Right atrium auricular region (tissue), 2 donors: ENCODE measurements at places on chromosomes 13 and 19. TPM values are rescaled to one million over a fixed set of nuclear protein-coding genes. Genes with fewer than 3 reads are reported as not detected.

Gene SLC8A2
- total RNA-seq, result 0.37 TPM

Gene LILRB2
- total RNA-seq, result 3.4 TPM

DNA sequence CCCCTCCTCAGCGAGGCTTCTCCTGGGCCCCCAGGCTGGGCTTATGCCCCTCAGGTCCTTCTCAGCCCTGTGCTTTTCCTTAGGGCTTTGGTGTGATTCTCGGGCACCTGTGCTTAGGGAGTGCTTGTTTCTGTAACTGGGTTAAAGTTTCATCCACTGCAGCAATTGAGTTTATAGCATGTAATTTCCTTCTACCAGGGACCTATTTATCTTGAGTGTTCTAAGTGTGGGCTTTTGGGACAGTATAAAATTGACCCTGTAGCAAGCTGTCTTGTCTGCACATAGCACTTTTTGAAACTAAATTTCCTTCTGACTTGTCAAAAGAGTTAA, 47.6 kb downstream of the GATAD2A start:
- no peak overlapping the region for H3K27ac ChIP-seq
- H3K36me3 ChIP-seq, result peaks cover 4% of the 10 kb centered on the region
- H3K4me1 ChIP-seq, result no peaks in the 10 kb centered on the region

DNA sequence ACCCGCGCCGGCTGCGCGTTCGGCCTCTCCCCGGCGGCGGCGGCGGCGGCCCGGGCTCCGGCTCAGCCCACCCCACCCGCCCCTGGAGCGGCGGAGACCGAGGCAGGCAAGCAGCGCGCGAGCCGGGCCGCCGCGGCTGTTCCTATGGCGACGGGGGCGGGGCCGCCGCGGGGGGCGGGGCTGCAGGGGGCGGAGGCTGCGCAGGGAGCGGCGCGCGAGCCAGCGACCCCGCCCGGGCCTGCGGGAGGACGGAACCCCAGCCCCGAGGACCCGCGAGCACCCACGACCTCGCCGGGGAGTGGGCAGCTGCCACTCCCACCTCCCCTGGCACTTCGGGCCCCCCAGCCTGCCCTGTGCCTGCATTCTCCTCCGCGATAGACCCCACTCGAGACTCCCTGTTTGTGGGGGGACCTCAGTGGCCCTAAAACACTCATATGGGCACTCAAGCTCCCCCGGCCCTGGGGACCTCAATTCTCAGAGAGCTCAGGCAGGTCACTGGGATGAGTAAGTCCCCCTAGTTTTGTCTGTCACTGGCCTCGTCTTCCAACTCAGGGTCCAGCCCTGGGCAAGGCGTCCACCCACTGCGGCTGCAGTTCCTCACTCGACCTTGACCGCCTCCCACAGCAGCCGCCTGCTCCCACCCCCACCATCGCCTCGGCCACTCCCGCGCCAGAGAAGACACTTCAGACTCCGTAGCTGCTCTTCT, at the start of gene CTXN1:
Gene CTXN1 (minus strand): TSS at position 115 of the 706 bp plus-strand sequence. CDS start 597 bp downstream, outside the sequence.
- peak within 1 kb of the TSS; percentile 54 for H3K4me3 ChIP-seq
- DNase-seq, result no peak
- peak within 1 kb of the TSS; percentile 44 for H3K27ac ChIP-seq
- no peaks in the 10 kb centered on the region for H3K4me1 ChIP-seq

Gene PRR22
- 0.67 TPM for total RNA-seq

DNA sequence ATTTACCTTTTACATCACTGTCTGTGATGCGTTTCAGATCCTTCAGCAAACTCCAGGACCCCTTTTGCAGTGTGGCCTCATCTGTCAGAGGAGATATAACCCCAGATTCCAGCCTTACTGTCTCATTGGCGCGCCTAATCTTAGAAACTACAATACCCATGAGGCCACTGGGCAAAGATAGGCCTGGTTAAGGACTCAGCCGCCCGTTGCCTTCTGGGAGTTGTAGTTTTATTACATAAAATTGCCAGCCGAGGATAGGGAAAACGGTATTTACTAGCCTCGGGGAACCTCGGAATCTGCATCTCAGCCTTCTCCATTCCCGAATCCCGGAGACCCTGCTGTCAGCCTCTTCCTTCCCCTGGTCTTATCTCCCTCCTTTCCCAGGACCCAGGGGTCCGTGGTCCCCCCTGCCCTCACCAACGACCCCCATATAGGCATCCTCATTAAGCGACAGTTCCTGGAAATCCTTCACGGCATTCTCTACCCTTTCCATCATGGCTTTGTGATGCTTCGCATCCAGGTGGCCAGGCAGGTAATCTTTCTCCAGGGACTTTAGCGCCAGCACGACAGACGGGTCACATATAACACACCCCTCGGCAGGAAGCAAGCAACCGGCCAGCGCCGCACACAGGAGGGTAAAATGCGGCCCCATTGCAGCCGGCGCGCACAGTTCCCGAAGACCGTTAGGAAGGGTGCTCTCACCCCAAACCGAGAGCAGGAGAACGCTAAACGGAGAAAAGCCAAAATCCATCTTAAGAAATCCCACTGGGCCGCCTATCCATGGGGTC, 1.3 kb downstream of the IZUMO1 start:
- H3K4me1 ChIP-seq, result no peaks in the 10 kb centered on the region
- H3K4me3 ChIP-seq, result no peak overlapping the region
- DNase-seq, result peak; percentile 67
- no peaks in the 10 kb centered on the region for H3K36me3 ChIP-seq
- no peaks in the 10 kb centered on the region for H3K27me3 ChIP-seq

DNA sequence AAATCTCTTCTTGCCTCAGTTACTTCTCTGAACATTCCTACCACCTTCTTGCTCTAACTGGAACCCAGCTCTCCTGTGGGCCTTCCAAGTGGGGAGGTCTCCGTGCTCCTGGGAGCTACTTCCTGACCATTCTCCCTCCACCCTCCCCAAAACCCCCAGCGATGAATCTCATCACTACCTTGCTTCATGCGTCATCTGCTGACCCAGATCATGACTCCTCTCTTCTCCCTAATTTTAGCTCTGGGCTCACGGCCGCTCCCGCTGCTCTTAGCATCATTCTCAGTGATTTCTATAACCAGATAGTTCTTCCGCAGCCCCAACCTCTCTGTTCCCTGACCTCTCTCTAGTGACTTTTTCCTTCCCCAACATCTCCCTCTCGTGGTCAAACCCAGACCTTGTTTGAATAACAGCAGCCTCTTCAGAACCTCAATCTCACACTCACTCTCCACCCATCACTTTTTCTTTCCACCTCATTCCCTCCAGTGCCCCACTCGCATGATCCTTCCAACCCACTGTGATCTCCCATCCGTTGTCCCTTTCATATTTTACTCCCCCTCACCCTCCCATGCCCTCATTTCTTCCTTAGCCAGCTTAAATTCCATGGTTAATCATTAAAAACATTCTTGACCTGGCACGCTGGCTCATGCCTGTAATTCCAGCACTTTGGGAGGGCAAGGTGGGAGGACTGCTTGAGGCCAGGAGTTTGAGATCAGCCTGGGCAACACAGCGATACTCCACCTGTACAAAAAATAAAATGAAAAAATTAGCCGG, 21.8 kb downstream of the MRPS12 start:
- peaks cover 9% of the 10 kb centered on the region for H3K4me1 ChIP-seq
- H3K36me3 ChIP-seq, result no peaks in the 10 kb centered on the region
- no peak for DNase-seq
- no peak overlapping the region for H3K4me3 ChIP-seq

DNA sequence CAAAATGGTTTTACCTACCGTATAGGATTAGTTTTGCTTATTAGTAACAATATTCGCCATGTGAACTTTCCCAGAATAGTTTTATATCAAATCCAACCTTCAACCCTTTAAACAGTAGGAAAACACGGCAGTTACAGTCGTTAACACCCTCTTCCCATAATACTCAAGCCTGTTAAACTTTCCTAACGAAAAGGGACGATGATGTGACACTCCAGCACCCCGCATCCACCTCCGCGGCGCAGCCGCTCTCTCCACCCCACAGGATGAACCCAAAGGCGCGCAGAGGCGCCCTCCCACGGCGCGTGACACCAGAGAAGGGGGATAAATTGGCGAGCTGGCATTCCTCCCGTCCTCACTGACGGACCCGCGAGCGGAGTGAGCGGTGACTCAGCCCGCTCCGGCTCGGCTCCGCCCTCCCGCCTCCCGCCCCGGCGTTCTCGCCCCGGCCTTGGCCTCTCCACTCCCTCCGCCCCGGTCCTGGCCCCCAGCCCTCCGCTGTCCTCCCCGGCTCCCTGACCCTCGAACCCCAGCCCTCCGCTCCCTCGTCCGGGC, 665 bp downstream of the TUBGCP3 start:
- H3K27ac ChIP-seq, result peak overlapping the region; percentile 86
- no peaks in the 10 kb centered on the region for H3K36me3 ChIP-seq
- DNase-seq, result peak; percentile 88
- H3K4me1 ChIP-seq, result peaks cover 24% of the 10 kb centered on the region

DNA sequence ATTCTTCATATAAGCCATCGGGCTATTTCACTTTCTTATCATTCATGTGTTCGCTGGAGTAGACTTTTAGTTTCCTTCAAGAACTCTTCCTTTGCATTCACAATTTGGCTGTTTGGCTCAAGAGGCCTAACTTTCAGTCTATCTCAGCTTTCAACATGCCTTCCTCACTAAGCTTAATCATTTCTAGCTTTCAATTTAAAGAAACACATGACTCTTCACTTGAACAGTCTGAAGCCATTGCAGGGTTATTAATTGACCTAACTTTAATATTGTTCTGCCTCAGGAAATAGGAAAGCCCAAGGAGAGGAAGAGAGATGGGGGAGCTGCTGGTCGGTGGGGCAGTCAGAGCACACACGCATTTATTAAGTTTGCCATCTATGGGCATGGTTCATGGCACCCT, 158.1 kb downstream of the SUCLA2 start:
- no peak for DNase-seq
- H3K4me3 ChIP-seq, result no peak overlapping the region
- H3K4me1 ChIP-seq, result no peaks in the 10 kb centered on the region
- H3K27me3 ChIP-seq, result no peaks in the 10 kb centered on the region
- H3K27ac ChIP-seq, result no peak overlapping the region
- no peaks in the 10 kb centered on the region for H3K36me3 ChIP-seq

Gene NBEA
- total RNA-seq, result 24.7 TPM

DNA sequence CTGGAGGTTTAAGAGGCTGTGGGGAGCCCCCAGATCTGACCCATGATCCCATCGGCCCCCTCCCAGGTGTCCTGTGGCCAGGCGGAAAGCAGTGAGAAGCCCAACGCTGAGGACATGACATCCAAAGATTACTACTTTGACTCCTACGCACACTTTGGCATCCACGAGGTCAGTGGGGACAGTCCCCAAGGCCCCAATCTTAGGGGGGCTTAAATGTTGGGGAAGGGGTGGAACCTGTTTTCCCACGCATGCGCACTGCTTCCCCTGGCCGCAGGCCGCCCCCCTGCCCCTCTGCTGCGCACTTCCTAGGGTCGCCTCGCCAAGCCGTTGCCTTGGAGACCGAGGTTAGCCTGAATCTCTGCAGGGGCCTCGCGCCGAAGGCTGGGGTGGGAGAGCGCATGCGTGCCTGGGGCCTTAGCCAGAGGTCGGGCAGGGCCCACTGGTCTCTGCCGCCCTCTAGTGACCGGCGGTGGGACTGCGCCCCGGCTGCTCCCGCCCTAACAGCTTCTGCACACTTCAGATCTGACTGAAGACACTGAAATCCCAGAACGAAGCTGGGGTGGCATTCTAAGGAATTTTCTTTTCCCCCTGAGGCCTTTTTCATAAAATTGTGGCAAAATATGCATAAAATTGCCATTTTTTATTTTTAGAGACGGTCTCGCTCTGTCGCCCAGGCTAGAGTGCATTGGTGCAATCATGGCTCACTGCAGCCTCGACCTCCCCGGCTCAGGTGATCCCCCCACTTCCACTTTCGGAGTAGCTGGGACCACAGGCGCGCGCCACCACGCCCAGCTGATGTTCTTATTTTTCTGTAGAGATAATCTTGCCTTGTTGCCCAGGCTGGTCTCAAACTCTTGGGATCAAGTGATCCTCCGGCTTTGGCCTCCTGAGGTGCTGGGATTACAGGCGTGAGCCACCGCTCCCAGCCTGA, 3.6 kb downstream of the PRMT1 start:
- no peaks in the 10 kb centered on the region for H3K27me3 ChIP-seq
- H3K27ac ChIP-seq, result peak overlapping the region; percentile 98
- H3K4me1 ChIP-seq, result peaks cover 64% of the 10 kb centered on the region
- DNase-seq, result peak; percentile 83

GRCh38 chr13:20016649-20017364, 58.3 kb downstream of the ZMYM2 start:
- no peak for DNase-seq
- no peaks in the 10 kb centered on the region for H3K4me1 ChIP-seq
- peaks cover 24% of the 10 kb centered on the region for H3K36me3 ChIP-seq
- H3K27me3 ChIP-seq, result no peaks in the 10 kb centered on the region
- no peak overlapping the region for H3K27ac ChIP-seq
- H3K4me3 ChIP-seq, result no peak overlapping the region

Gene CEACAM3
- not detected for total RNA-seq

DNA sequence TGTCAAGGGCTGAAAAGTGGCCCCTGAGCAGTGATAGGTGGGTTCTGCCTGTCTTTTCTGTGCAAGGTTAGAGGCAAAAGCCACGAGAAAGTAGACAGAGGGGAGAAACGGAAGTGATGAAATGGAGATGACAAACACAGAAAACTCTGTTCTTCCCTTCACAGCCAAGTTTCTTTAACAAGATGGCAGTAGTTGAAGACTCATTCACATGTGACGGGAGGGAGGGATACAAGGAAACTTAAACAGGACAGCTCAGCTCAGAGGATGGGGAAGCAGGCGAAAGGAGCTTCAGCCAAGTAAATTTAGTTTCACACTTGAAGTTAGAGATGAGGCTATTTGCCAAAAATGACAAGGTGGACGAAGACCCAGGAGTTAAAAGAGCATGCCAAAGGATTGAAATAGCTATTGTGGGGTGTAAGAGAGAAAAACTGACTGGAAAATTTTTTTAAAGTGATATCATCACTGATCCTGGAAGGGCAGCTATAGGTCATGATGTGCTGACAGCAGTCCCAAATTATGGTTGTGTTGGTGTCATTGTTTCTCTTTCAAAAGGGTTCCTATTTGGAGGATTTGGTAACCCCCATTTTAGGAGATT, 347.9 kb downstream of the EFNB2 start:
- no peak for DNase-seq
- no peaks in the 10 kb centered on the region for H3K27me3 ChIP-seq
- H3K36me3 ChIP-seq, result no peaks in the 10 kb centered on the region

Gene FXYD3
- total RNA-seq, result 1.6 TPM

GRCh38 chr19:7213628-7214323, 80.4 kb downstream of the INSR start:
- no peak for DNase-seq
- H3K36me3 ChIP-seq, result no peaks in the 10 kb centered on the region
- H3K4me1 ChIP-seq, result peaks cover 54% of the 10 kb centered on the region
- no peak overlapping the region for H3K27ac ChIP-seq

DNA sequence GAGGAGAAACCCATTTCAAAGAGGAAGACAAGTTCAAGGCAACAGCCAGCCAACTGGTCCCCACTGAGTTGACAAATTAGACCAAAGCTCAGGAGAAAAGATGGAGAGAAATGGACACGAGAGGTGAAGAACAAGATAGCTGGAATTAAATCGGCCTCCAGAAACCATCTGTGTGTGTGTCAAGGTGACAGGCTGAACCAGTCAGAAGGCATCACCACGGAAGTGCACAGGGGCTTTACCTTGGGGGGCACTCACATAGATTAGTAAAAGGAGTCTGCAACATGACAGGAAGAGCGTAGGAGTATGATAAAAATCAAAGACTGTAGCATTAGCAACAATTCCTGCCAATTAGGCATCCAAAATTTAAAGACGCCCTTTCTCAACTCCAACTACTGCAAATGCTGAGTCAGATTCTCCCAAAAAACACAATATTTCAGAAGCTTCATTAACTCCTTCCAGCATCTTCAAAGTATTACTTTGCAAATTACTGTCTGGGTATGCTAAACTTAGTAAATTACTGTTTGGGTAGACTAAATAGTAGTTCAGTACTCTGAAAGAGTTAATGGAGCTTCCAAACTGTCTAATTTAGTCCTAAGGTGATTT, 66.2 kb downstream of the FOXO1 start:
- no peaks in the 10 kb centered on the region for H3K36me3 ChIP-seq
- peaks cover 42% of the 10 kb centered on the region for H3K4me1 ChIP-seq
- no peak overlapping the region for H3K27ac ChIP-seq
- no peak for DNase-seq
- H3K4me3 ChIP-seq, result no peak overlapping the region
